ENCODE measurements at places on chromosomes 7 and 10.

DNA sequence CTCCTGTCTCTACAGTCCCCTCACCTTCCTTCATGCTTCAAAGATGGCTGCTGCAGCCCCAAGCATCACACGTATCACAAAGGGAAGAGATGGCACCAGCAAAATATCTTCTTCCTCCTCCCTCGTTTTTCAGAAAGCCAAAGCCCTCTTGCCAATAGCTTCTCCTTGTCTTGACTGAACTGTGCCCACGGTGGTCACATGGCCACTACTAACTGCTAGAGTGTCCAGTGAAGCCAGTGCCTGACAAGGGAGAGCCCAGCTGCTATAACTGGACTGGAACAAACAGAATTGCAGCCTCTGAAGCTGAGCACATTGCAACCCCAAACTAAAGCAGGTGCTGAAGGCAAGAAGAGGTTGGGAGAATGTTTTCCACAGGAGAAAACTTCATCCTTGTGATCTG, 120.8 kb upstream of the RET start:
- DNase-seq = no peak

- no peak for DNase-seq
Measured at GRCh38 chr7:105295596-105296352, 92.9 kb downstream of the SRPK2 start.

GRCh38 chr10:6532321-6532720, 47.8 kb downstream of the PRKCQ start:
- no peak for DNase-seq

DNA sequence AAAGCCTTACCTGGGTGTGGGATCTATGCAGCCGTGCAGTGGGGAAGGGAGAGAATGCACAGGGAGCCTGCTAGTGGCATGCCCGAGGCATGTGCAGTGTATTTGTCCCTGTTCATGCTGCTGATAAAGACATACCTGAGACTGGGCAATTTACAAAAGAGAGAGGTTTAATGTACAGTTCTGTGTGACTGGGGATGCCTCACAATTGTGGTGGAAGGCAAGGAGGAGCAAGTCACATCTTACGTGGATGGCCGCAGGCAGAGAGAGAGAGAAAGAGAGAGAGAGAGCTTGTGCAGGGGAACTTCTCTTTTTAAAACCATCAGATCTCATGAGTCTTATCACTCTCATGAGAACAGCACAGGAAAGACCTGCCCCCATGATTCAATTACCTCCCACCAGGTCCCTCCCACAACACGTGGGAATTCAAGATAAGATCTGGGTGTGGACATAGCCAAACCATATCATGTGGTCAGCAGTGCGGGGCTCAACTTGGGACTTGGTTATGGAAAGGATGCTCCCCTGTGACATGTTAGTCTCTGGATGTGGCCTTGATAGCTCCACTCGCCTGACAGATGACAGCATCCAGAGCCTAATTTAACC, 128.9 kb downstream of the DOCK1 start:
- no peak for DNase-seq

DNA sequence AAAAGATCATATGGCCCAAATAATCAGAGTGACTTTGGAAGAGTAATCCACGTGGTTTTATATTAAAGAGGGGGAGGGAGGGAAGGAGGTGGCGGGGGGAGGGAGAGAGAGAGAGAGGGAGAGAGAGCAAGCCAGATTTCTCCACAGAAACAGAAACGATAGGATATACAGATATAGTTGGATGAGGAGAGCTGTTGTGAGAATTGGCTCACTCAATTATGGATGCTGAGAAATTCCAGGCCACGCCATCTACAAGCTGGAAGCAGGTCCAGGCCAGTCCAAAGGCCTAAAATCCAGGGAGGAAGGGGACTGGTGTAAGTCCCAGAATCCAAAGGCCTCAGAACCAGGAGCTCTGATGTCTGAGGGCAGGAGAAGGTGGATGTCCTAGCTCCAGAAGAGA, 75.5 kb downstream of the CXCL12 start:
- no peak for DNase-seq

DNA sequence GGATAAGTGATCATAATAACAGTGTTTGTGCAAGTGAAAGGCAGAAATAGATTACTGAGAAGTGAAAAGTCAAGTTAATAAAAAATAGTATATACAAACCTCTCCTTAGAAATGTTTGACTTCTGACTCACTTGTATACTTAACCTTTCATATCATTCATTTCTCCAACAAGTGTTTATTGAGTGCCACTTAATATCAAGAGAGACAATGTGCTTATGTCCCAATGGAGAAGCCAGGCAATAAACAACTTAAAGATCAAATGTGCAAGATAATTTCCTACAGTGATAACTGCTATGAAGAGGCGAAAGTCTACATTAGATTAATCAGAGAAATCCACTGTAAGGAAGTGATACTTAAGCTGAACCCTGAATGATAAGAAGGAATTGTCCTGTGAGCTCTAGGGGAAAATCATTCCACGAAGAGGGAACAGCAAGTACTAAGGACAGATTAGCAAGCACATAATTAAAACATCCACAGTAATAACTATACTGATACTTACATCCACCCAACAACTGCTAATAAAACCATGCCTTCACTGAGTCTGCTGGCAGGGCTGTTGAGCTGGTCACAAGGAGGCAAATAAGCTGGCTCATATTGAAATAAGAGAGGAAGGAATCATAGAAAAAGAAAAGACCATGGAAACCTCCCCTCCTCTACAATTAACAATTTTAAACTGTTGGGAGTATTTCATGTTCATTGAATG, 203.5 kb downstream of the CTNNA3 start:
- no peak for DNase-seq

DNA sequence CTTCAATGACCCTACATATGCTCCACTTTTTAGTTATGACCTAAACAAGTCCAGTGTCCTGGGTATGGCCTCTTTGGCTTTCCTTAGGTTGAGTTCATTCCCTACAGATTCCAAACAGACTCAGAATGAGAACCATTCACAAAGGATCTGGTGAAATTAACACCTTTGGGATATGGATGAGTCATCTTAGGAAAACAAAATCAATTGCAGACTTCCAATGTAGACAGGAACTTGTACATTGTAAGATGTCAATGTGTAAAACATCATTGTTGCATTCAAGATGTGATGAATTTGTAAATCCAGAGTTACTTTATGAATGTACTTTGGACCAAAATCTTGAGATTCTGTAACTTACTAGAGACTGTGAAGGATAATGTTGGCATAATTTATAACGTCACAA, 43.4 kb upstream of the HECTD2 start:
- no peak for DNase-seq

GRCh38 chr10:28587270-28587969, 54.5 kb downstream of the WAC start:
- DNase-seq = peak; percentile 89
